HT-29 (cell line): ENCODE measurements at places on chromosomes 5 and 9.

- DNase-seq: no peak
Measured at GRCh38 chr9:133476036-133476931, 2.6 kb downstream of the SLC2A6 start.

DNA sequence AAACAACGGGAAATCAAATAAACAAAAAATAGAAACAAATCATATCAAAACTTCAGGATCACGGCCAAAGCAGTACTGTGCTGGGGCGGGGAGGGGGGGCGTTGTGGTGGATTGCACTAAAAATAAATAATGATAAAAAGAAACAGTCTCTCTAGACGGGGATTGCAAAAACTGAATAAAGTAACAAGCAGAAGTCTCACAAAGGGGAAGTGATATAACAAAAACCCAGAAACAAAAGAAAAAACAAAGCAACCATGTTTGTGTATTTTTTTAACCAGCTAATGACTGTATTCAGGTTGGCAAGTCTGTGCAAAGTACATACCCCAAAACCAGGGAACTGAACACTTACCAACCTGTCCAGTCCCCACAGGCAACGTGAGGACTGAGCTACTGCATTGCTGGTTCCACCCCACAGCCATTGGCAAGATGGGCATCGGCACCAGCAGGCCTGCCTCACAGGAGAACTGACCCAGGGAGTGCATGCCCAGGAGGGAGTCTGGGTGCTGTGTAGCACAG lies 24.1 kb downstream of the BICD2 start:
- DNase-seq: no peak

DNA sequence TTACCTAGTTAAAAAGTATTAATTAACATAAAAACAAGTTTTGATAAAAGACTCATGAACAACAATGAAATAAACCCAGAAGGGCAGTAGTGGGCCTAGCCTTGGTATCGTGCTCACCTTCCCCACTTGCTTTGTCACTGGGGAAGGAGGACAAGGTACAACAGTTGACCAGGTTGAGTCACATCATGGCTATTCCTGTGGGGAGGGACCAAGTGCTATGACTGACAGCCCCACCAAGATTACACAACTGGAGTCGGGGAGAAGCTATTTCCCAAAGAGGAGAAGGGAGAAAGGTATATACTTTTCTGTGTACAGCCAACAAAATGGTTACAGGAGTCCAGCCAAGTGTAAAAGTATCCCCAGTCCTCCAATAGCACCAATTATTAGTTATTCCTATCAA lies 251.3 kb upstream of the RFX3 start:
- DNase-seq: peak; percentile 28

GRCh38 chr5:27474395-27474794 lies 436.0 kb upstream of the CDH9 start:
- DNase-seq: no peak

DNA sequence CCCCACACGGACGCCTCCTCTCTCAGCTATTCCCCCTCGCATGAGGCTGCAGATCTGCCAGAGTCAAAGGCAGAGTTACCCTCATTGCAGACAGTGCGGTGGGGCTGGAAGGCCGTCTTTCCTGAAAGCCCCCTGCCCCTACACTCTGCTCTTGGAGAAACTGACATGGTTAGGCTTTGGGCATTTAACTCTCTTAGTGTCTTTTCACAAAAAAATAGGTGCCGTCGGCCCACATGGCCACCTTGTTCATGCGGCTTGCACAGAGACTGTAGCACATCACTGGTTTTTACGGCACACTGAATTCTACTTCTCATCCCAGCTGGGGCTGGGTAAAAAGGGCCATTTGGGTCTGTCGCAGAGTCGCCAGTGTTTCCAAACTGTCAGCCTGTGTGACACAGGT lies 107.6 kb downstream of the ENTREP1 start:
- DNase-seq: no peak

GRCh38 chr9:103981912-103982311 lies 112.2 kb upstream of the SMC2 start:
- DNase-seq: no peak

- peak; percentile 76 for DNase-seq
Measured at GRCh38 chr5:137629646-137630045, 106.2 kb downstream of the KLHL3 start.

- DNase-seq: no peak
Measured at GRCh38 chr5:176803068-176803942, 7.1 kb upstream of the UNC5A start.

DNA sequence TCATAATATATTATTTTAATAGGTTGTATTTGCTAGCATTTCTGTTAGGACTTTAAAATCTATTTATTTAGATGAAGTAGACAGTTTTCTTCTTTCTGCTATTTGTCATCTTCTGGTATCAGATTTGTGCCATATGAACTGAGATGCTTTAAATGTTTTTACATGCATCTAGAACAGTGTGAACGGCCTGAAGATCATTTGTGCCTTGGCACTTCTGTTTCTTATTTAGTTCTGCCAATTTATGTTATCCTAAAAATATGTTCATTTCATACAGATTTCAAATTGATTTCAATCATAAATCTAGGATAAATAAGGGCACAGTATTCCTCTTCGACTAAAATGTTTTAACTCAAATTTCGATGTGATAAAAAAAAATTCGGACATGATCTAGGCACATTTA lies 16.1 kb downstream of the ZBTB34 start:
- DNase-seq: no peak

- no peak for DNase-seq
Measured at GRCh38 chr5:172559004-172559932, 81.8 kb upstream of the NEURL1B start.

GRCh38 chr5:79513308-79513703 lies 628 bp downstream of the HOMER1 start:
- DNase-seq: peak; percentile 49

- no peak for DNase-seq
Measured at GRCh38 chr9:104589626-104590025, 9.6 kb downstream of the OR13C5 start.

DNA sequence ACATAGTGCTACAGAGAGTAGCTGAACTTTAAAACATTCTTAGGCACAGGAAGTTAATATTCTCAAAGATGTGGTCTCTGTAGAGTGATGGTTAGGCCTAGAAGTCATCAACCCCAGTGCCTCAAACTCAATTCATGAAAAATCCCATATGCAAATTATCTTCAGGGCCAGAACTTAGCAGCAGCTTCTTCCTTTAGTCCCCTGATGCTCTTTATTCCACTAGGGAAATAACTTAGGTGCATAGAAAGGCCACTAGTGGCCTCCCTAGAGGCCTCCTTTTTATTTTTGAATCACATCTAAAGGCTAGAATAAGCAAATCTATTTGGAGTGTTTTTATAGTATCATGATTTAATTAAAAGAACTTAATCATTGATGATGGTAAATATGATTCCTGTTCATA lies 88.3 kb downstream of the GIN1 start:
- DNase-seq: peak; percentile 12

DNA sequence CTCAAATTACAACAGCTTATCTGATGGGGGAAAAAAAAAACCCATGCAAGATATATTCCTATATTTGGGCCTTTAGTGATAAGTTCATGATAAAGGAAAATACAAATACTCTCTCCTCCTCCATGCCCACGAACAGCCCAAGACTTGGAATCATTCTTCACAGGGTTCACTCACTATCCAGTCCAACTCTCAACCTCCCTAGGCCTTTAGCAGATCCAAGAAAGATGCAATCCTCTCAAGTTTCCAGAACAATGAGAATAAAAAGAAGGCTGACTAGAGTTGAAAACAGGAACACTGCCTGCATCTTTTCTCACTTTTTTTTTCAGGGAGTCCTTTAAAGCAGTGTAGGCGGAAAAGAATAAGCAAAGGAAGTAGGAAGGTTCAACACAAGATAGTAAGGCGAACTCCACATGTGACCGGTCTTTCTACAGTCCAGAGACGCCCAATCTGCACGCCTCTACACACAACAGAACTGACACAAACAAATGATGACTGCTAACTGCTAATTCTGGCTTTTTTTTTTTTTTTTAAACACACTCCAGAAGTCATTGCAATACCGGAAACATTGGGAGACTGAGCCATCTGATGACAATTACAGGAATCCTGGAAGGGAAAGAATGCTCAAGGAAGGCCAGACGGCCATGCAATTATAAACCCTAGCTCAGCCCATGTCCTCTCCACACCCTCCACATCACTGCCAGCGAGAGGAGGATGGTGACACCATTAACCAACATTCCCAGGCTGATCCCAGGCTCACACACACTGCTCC lies 75.4 kb downstream of the BNC2 start:
- no peak for DNase-seq

GRCh38 chr5:155406815-155407214 lies 393.3 kb downstream of the KIF4B start:
- no peak for DNase-seq

GRCh38 chr5:132999246-132999645 lies 27.1 kb downstream of the ZCCHC10 start:
- no peak for DNase-seq
